ENCODE measurements at places on chromosomes 1 and 21.

DNA sequence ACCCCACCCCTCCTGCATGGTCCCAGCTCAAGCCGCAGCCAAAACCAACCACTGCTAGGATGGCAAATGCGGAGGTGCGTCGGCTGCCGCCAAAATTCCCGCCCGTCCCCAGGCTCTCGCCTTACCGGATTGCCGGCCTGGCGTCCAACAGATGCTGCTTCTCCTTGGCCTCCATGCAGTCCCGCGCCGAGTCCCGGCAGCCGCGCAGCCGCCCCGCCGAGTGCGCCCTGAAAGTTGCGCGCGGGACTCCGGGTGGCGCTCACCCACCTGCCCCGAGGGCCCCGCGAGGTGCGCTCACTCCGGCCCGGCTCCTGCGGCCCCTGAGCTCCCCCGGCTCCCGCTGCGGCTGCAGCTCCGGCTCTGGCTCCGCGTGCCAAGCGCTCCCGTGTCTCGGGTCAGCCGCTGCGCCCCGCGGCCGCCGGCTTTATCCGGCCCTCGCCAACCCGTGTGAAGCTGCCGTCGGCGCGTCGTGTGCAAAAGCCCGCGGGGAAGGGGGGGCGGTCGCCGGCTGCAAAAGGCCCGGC lies at the start of gene SLC30A2:
Gene SLC30A2, minus strand, starts transcription at position 397 of the 524 bp plus-strand sequence. Its CDS starts 222 bp downstream, at position 175.
- no peak for DNase-seq

- no peak for DNase-seq
These were observed 9.7 kb upstream of the PRDM15 start for GRCh38 chr21:41888749-41889376.

- DNase-seq, result no peak
These were observed 13.9 kb upstream of the C1orf141 start for GRCh38 chr1:67148516-67149178.

DNA sequence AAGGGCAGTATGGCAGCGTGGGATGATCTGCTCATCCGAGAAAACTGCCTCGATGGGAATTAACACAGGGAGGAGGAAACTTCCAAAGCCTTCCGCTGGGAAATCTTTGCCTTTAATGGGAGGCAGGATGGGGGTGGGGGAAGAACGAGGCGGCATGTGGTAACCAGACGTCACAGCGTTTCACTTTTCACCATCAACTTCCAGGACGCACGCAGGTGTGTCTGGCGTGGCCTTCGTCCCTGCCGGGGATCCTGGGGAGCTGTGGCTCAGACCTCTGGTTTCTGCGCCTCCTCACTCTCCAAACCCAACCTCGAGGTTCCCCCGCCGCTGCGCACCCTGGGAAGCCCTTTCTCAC lies 282 bp downstream of the RSPH1 start:
- no peak for DNase-seq

GRCh38 chr1:64172458-64172983 lies 30.9 kb upstream of the UBE2U start:
- DNase-seq, result no peak

DNA sequence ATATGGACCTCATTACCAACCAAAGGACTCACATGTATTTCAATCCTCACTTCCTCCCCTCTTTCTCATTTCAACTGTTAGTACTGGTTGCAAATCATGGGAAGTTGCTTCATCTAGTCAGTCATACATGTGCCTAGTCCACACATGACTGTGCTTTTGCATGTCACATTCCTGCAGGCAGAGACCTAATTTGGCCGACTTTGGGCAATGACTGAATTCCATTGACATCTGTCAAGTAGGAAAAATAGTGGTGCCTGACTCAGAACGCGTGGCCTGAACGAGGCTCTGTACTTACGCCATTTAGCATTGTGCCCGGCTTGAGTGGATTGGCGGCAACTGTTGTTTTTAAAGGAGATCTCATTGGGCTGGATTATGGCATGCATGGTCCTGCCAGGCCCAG lies 18.0 kb downstream of the PTPRU start:
- no peak for DNase-seq

DNA sequence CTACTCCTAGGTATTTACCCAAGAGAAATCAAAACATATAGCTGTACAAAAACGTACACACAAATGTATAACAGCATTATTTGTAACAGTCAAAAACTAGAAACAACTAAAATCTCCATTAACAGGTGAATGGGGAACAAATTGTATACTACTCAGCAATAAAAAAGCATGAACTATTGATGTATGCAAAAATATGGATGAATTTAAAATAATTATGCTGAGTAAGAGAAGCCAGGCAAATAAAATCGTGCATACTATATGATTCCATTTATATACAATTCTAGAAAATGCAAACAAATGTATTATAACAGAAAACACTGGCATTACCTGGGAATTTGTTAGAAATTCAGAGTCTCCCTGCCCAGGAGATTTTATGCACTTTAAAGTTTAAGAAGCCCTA lies 150.1 kb downstream of the GDAP2 start:
- no peak for DNase-seq

DNA sequence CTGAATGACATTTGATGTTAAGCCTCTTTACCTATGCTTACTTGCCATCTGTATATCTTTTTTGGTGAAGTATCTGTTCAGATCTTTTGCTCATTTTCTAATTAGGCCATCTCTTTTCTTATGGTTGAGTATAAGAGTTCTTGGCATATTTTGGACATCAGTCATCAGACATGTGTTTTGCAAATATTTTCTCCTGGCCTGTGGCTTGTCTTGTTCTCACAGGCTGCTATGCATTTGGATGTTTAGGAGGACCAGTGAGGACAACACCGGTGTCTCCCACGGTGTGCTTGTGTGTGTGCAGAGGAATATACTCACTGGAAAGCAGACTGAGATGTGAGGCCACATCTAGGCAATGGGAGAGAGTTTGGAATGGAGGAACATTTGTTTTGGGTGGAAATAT lies 87.1 kb upstream of the LYST start:
- no peak for DNase-seq

- no peak for DNase-seq
These were observed 45.1 kb upstream of the GUCA2A start for GRCh38 chr1:42209526-42210251.

- peak; percentile 44 for DNase-seq
These were observed 1.5 kb upstream of the COL16A1 start for GRCh38 chr1:31705080-31705866.

GRCh38 chr1:113210248-113210647 lies 137.2 kb downstream of the LRIG2 start:
- no peak for DNase-seq

DNA sequence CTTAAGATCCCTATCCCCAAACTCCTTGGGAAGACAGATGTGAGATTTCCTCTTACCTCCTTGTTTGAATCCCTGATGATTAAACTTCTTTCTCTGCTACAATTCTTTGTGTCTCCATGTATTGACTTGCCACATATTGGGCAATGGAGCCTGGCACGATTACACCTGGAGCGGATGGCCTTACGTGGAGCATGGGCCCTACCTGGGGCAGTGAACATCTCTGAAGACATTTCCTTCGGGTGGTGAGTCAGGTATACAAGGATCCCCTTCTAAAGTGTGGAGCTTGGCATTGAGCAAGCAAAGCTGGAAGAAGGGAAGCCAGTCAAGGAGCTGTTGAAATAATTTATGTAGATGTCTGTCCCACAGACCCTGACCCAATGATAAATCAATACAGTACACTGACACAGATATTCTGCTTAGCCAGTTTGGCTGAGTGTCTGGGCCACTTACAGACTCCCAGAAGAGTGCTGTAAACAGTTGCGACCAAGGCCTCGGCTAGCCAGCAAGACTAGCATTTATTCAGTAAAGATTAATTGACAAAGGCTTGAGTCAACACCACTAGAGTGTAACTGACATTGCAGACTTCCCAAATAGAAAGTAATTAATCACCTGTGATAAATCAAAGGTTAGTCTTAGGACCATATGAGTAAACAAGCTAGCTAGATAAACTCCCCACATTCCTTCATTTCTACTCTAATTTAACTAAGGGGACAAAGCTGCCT lies 83.1 kb upstream of the KCNK1 start:
- DNase-seq, result no peak

GRCh38 chr1:3071565-3072390 lies 2.8 kb downstream of the PRDM16 start:
- DNase-seq, result no peak

All from CD4-positive, alpha-beta memory T cell (primary cell).